Sigmoid colon (tissue), 7 donors: ENCODE measurements at places on chromosomes 1 and 21. TPM values are rescaled to one million over a fixed set of nuclear protein-coding genes. Genes with fewer than 3 reads are reported as not detected.

GRCh38 chr1:229205854-229206253 lies 65.1 kb upstream of the RAB4A start:
- no peak for DNase-seq

DNA sequence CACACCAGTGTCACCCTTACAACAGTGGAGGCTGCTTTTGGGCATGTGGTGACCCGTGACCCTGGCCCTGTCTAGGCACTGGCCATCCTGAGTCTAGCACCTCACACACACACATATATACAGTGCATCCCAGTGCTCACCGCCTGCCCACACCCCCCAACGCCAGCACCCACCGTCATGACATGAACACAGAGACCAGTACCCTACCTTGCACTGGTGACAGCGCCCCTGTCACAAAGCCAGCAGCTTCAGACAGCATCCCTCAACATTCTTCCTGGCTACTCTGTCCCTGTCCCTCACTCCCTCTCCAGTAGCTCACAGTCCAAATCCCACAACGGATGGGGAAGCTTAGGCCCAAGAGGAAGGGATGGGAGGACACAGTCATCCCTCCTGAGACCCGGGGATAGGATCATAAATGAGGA lies 27.1 kb downstream of the AHDC1 start:
- DNase-seq, result no peak

DNA sequence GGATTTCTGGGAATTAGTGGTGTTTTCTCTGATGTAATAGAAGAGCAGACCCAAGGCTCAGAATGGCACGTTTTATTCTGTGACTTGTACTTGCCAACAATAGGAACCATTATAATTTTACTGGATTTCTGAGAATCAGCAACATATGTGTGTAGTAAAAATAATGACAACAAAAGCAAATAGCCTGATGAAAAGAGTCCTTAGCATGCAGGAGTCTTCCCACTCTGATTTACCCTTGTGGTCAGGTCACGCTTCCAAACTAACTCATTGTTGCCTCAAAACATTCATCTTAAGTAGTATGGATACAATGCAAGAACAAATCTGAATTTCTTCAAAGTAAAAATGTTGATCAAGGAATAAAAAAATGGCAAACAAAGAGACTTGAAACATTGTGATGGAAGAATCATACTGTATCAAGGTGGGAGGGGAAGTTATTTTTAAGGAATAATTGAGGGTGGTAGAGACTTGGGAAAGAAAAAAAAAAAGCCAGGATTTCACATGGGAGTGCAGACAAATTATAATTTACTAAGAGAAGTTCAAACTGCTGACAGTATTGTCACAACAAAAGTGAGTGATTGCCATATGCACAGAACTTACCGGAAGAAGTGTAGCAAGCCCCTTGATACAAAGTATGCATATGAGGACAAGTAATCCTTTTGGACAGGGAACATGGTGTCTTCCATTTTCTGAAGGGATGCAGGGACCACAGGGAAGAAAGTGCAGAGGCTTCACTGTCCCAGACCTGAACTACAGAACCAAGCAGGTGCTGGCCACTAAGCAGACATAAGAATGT lies 31.2 kb upstream of the RGL1 start:
- no peak for DNase-seq

DNA sequence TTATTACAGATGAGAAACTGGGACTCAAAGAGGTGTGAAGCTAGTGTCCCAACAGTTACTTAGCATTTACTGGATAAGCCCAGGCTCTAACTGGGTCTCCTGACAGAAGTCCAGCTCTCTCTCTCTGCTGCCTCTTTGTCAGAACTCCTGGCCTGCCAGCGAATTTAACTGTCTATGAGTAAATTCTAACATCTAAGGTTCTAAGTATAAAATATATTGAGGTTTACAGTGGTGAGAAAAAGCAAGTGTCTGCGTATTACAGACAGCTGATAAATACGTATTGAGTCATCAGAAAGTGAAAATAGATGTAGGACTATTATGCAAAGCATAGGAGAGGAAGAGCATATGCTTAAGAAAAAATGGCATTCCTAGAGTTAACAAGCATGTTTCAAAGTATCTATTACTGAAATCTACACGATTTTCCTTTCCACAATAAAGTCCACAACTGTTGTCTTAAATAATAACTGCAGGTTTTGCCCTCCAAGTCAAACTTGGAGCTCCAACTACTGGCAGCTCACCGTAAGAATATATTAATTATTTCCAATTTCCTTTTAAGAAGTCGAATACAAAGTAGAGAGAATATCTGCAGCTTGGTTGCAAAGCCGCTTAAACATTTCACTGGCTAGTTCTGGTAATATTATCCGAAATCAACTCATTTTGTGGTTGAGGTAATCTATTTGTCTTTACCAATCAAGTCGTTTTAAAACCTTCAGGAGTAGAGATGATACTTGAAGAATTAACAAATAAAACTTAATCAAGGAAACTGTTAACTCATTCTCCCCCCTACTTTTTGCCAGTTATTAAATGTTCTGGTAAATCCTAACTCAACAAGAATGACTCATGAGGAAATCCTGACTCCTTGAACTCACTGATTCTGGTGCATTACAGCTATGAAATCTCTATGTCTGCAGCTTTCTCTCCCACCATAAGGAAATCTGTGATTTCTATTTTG lies 1.4 kb upstream of the RGS2 start:
- no peak for DNase-seq

KRTAP19-1 gene
- total RNA-seq, result not detected
